ENCODE measurements at places on chromosomes 5 and 9.
A peak's percentile ranks its signal among the peaks of the same experiment; 100 is the strongest.

DNA sequence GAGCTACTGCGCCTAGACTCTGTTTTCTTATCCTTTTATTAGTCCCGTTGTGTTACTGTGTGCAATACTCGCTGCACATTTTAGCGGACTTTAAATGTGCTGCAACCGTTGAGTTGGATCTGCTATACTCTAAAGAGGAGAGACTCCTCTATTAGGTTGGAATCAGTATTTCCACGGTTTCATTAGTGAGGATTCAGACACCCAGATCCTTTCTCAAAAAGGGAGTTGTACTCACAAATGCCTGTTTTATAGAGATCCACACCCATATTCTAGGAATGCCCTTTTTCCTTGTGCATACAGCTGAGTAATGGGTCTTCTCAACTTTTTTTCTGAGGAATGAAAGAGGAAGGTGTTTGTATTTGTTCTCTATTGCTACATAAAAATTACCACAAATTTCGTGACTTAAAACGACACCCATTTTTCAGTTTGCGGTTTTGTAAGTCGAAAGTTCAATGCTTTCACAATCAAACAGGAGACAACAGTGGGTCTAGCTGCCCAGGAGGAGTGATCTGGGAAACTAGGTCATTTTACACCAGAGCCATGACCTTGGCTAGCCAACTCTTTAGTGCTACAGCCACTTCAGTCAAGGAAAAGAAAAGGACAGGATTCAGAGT, 52.8 kb upstream of the SLC44A1 start:
- no peak for DNase-seq

- no peak for DNase-seq
These were observed 616.3 kb downstream of the EBF1 start for GRCh38 chr5:158483281-158483860.

DNA sequence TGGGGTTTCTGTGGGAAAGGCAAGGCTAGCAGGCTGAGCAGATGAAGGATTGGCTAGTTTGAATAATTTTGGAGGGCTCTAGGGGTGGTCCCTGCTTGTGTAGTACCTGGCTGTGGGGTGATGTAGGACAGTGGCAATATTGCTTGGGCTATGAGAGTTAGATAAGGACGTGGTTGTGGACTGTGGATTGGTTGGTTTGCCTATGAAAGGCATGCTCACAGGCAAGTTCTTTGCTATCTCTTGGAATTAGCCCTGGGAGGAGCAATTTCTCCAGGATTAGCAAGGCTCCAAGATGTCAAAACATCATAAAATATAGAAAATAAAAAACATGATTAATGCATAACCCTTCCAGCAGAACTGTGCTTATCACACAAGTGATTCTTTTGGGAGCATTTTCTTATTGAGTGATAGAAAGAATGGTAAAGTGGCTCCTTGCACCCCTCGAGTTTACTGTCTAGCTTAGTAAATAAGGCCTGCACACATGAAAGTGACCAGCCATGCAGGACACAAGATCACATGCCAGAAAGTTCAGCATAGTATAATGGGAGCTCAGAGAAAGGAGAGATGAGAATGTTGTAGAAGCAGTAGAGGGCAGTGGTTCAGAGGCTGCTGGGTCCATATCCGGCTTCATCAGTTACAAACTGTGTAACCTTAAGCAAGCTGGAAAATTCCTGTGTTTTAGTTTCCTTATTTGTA, 13.8 kb downstream of the AOPEP start:
- DNase-seq: no peak

DNA sequence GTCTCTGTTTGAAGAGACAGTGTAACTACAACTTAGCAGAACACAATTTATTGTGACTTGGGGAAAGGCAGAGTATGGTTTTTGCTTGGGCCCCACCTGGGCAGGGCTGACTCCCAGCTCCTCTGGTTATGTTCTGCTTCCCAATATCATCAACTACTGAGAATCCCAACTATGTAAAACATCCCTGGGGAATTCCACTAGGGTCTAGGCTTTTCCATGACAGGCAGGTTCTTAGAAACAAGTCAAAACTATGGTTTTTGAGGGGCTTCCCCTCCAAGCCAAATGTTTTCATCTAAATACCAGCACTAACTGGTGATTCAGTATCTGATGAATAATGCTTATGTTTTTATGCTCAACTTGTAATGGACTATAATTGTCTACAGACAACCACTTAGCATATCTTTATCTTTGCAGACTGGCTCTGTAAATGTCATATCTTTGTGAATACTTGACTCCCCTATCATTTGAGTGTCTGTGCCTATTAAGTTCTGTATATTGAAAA, 409.5 kb downstream of the PDE4D start:
- no peak for DNase-seq

DNA sequence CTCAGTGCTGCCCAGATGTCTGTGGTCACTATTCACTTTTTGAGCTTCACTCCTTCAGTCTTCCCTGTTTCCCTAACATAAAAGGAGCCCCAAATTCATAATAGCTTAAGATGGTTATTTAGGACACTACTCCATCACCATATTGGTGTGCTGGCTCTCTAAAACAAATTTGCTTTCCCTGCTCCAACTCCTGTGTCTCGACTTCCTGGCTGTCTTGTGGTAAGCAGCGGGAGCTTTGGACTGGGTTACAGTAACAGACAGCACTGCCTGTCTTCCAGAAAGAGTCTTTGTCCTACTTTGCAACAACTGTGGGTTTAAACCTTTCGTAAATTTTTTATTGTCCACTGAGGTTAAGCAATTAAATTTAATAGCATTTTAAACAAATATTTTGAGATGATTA, 389.4 kb downstream of the CDH9 start:
- no peak for DNase-seq

DNA sequence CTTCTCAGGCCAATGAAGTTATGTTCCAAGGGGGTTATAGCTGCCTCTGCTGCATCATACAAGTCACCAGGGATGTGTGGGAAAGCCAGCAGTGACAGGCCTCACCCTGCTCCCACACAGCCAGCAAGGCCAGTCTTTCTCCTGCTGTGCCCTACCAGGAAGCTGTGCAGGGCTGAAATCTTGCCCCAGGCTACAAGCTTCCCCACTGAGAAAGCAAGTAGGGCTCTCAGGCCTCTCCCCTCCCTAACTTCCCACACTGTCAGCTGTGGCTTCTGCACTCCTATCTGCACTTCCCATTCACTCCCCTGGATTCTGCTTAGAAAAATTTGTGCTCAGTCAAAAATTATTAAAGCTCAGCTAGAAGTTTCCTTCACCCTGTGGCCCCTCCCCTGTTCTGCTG, 611.2 kb upstream of the ZNF608 start:
- no peak for DNase-seq

GRCh38 chr5:138110266-138110963, 26.6 kb downstream of the WNT8A start:
- no peak for DNase-seq

GRCh38 chr9:135992486-135993408, 31.6 kb upstream of the UBAC1 start:
- DNase-seq: peak; percentile 69
